ENCODE measurements at places on chromosomes 2 and 18. TPM values are rescaled to one million over a fixed set of nuclear protein-coding genes. Genes with fewer than 3 reads are reported as not detected.

GRCh38 chr2:34099377-34099776 is 500.3 kb upstream of the FAM98A start:
- DNase-seq, result no peak

- DNase-seq, result no peak
Observed at GRCh38 chr2:223467196-223467595, 135.0 kb downstream of the SCG2 start.

DNA sequence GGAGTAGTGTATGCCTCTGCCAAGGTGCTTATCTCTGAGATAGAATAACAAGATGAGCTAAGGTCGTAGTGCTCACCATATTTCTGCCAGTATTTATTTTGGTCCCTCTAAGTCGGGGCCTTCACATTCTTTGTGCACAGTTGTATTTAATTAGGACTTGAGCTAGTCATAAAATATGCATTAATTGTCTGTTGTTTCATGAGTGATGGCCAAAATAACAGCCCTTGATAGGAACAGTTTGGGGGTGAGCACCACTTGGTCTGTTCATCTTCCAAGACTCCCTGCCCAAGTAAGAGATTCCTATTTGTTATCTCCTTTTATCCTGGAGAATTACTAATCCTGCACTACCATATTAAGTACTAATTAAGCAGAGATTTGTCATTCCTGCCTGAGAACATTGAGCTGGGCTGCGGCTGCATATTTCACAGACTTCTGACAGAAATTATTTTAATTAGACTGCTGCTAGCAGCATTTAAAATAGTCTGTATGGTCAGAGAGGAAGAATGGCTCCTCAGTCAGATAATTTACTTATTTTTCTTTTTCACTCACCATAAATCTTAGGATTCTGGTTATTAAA is 435.1 kb downstream of the MTX2 start:
- no peak for DNase-seq

DNA sequence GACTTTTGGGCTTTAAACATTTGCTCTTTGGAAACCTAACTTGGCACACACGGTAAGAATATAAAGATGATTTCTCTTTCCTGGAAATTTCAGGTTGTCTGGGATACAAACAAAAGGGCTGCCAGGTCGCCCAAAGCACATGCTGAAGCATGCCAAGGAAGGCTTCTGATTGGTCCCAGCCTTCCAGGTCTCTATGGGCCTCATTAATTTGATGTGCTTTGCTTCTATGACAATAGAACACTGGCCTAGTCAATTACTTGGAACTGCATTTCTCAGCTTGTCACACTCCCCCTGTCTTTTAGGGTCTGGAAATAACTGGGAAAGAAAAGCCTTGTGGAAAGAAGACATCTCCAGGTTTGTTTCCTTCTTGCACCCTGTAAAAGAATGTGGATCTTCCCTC is 228.9 kb downstream of the ADCYAP1 start:
- DNase-seq, result no peak

DNA sequence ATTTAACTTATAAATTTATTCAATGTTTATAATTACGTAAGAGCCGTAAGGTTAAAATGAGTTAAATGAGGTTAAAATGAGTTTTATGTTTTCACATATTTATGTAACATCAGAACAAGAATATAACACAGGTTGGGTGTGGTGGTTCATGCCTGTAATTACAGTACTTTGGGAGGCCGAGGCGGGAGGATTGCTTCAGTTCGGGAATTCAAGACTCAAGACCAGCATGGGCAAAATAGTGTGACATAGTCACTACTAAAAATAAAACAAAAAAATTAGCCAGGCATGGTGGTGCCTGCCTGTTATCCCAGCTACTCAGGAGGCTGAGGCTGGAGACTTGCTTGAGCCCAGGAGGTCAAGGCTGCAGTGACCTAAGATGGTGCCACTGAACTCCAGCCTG is 9.3 kb upstream of the MBD2 start:
- no peak for DNase-seq

Gene POTEI
- total RNA-seq, result 0.31 TPM

Gene CXCR1
- total RNA-seq, result not detected

Gene SIX3
- not detected for total RNA-seq

Gene LRP1B
- 0.76 TPM for total RNA-seq
